ENCODE measurements at places on chromosomes 6 and 20.
A peak's percentile ranks its signal among the peaks of the same experiment; 100 is the strongest.

DNA sequence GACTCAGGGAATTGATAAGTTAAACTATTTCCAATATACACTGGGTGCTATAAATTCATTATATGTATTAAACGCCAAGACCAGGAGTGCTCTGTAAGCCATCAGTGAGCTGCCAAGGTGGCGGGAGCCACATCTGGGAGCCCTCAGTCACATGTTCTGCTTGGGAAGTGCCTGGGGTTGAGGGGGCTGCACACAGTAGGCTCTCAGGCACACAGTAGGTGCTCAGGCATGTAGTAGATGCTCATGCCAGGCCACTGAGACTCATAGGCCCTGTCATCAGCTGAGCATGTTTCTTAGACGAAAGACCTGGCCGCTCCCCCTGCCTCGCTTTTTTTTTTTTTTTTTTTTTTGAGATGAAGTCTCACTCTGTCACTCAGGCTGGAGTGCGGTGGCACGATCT, 83.3 kb upstream of the BHLHE23 start:
- DNase-seq: no peak

DNA sequence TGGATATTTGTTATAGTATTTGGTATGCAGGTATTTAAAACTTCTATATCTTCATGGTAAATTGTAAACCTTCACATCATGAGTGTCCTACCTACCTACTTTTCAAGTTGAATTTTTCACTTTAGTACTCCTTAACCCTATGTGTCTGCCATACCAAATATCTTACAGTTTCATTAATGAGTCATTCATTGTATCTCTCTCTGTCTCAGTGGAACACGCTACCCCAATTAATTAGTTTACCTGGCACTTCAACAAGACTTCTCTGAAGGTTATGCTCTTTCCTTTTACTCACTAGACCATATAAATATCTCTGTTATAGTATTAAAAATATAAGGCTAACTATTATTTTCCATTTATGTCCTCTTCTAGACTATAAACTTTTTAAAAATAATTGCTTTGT, 123.9 kb upstream of the GJE1 start:
- no peak for DNase-seq

DNA sequence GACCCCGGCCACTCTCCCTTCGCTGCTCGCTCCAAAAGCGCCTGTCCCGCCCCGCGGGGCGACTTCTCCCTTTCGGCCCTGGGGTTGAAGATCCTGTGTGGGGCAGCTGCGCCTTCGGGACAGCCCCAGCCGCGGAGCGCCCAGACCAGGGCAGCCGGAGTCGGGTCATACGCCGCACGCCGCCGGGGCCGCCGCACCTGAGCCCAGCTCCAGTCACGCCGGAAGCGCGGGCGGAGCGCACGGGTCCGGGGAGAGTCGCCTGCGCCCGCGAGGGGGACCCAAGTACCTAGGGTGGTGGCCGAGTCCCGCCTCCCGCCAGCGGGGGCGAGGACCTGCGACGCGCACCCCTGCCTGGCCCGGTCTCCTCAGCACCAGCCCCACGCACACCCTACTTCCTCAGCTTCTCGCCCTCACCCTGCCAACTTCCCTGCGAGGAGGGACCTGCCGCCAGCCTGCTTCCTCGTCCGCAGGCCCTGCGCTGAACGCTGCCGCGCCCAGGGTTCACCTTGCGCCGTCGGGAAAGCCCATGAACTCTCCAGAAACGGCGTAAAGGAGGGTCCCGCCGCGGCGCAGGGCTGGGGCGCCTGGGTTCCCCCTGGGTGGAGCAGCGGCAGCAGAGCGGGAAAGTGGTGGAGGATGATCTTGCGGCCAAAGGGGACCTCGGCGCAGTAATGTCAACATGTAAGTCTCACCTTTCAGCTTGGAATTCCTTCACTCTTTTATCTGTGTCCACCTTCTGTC, at the start of gene ADGRG6:
TSS of gene ADGRG6 (plus strand) at position 357 of the 741 bp plus-strand sequence. CDS start at position 680, 323 bp downstream.
- DNase-seq: no peak

GRCh38 chr6:16547587-16547986, 213.7 kb downstream of the ATXN1 start:
- no peak for DNase-seq

DNA sequence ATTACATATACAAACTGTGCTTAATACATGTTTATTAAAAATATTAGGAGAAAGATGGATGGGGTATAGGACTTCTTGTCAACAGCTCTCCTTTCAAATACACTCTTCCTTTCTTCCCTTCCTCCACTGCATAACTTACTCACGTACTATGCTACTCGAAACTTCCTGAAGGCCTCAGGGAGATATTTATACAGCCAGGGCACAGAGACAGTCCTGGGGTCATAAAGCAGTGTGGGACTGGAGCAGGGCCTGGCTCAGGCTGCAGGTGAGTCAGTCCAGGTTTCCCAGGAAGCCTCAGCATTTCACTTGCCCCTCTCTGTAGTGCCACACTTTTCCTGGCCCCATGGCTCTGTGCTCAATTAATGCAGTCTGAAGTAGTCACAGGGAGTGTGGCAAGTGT, 157.0 kb downstream of the UBE3D start:
- DNase-seq: no peak

GRCh38 chr6:53268858-53269608, 79.7 kb downstream of the ELOVL5 start:
- DNase-seq: no peak

DNA sequence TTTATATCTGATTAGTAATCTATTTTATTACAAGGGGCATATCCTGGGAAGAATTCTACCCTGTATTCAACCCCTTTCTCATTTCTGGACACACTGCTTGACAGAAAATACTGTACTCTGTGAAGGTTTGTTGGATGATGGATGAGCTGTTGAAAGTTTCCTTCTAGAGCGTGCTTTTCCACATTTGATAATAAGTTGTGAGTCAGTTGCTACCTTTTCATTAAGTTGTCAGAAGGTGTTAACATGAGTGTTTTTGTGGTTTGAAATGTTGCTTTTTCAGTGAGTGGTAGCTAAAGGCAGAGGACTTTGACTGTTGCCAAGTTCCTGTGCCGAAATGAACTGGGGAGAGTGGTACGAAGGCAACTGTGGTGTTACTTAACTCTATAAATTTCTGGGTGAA, 3.9 kb upstream of the ECI2 start:
- DNase-seq: no peak

GRCh38 chr6:69105288-69105687, 470.2 kb downstream of the ADGRB3 start:
- peak; percentile 12 for DNase-seq

GRCh38 chr6:36130667-36131510, 576 bp downstream of the MAPK13 start:
- no peak for DNase-seq

DNA sequence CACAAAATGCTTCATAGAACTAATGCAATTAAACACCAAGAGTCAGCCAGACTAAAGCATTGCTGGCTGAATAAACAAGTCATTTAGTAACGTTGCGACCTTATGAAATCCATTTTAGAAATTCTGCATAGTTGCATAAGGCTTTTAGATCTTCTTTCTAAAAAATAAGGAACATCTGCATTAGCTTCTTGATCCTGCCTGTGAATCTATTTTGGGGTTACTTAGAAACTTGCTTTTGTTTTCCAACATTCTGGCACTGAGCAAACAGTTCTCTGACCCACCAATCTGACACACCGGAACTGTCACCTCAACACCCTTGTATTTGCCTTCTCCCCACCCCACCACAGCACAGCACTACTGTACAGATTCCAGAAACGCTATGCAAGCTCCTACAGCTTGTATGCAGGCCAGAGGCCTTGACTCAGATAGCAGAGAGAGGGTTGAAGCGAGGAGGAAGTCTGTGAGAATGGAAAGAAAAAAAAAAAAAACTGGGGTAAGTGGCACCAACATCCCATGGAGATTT, 55.0 kb downstream of the KIF13A start:
- no peak for DNase-seq

GRCh38 chr6:116192786-116193185, 61.1 kb downstream of the TSPYL4 start:
- DNase-seq: no peak

GRCh38 chr6:143844006-143844405, 868 bp downstream of the LTV1 start:
- no peak for DNase-seq

GRCh38 chr20:61304750-61305149, 52.7 kb downstream of the CDH4 start:
- no peak for DNase-seq

GRCh38 chr20:24834310-24834709, 114.8 kb upstream of the CST7 start:
- no peak for DNase-seq

DNA sequence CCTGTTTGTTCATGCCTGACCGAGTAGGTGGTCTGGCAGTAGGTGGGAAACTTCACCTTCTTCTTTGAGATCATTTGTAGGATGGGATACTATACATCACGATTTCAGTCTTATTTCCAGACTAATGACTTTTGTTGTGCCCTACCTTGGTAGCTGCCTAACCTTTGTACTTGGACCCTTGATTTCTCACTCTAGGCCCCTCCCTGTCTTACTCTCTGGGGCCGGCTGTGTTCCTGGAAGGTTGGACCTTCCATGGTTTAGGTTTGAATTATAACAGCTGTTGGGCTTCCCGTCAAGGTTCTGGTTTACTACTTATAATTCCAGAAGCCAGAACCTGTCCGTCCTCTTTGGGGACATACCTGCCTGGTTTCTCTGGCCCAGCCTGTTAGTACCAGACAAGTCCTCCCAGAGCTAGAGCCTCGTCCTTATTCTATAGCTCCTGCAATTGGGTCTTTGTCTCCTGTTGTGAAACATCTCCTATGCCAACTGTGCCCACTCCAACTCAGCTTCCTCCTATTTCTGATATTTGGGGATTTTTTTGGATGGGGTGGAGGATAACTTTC, 14.9 kb upstream of the ADIG start:
- no peak for DNase-seq

DNA sequence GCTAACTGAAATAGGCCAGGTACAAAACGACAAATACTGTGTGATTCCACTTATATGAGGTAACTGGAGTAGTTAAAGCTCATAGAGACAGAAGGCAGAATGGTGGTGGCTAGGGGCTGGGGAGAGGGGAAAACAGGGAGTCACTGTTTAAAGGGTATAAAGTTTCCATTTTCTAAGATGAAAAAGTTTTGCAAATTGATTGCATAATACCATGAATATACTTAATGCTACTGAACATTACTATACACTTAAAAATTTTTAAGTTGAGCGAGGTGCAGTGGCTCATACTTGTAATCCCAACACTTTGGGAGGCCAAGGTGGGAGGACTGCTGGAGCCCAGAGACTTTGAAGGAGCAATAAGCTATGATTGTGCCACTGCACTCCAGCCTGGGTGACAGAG, 138.6 kb upstream of the ARID1B start:
- DNase-seq: no peak

Measured in HTR-8/SVneo (cell line).